ENCODE measurements at places on chromosomes 6 and 20.

DNA sequence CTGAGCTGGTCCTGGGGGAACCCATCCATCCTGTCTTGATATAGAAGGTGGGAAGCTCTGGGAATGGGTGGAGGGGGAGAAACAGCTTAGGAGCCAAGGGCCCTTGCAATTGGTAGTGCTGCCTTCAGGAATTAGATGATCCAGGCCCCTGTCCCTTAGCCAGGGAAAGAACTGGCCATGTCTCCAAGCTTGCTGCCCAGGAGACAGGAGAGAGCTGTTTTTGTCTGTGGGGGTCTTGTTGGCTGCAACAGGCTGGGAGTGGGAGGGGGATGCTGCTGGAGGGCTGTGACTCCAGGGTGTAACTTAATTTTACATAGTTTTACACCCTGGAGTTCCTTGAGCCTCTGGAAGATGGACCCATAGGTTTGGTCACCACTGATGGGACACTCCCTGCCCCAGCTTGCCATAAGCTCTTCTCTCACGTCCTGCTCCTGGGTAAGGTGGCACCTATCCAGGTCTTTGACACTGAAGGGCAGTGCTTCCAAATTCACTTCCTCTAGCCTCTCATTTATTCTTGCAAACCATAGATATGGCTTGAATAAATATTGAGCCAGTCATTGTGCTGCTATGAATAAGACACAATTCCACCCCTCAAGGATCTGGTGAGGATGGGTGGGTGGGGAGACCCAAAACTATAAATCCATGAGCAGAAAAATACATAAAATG is 16.8 kb downstream of the VEGFA start:
- no peak for DNase-seq

- no peak for DNase-seq
Measured at GRCh38 chr6:130780122-130780521, 47.1 kb upstream of the SMLR1 start.

GRCh38 chr20:11247046-11248010 is 573.5 kb upstream of the JAG1 start:
- DNase-seq = no peak

DNA sequence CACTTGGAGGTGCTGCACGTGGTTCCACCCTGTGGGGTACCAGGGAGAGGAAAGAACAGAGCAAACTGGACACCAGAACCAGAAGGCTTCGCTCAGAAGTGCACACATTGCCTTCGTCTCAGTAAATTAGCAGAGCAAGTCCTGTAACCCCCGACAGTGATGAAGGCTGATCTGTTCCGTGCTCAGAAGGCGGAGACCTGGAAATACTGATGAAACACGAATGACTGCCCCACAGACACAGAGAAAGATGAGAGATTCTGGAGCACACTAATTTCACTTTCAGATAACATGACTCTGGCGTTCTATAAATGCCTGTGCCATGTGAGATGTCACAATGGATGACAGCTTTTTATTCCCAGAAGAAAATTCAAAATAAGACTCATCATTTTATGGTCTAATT is 44.2 kb upstream of the CCR6 start:
- DNase-seq = no peak

- DNase-seq = no peak
Measured at GRCh38 chr20:63549679-63550282, 2.2 kb upstream of the SRMS start.

DNA sequence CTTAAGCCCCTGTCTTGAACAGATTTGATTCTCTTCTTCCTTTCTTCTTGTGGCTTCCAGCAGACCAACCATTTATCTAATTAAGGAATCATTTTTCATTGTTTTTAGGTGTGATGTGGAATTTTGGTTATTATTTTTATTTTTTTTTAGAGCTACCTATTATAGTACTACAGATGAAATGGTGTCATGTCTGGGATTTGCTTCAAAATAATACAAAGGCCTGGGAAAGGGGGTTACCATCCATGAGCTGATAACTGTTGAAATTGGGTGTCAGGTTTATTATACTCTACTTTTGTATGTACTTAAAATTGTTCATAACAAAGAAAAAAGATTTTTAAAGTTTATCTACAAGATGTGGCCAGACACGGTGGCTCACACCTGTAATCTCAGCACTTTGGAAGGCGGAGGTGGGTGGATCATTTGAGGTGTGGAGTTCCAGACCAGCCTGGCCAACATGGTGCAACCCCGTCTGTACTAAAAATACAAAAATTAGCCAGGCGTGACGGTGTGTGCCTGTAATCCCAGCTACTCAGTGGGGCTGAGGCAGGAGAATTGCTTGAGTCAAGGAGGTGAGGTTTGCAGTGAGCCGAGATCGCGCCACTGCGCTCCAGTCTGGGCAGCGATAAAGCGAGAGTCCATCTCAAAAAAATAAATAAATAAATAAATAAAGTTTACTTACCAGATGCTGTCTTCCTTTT is 561 bp downstream of the IL22RA2 start:
- no peak for DNase-seq

GRCh38 chr6:39184906-39185580 is 44.2 kb downstream of the KCNK5 start:
- DNase-seq = no peak

GRCh38 chr6:4575714-4576113 is 200.5 kb upstream of the CDYL start:
- no peak for DNase-seq

DNA sequence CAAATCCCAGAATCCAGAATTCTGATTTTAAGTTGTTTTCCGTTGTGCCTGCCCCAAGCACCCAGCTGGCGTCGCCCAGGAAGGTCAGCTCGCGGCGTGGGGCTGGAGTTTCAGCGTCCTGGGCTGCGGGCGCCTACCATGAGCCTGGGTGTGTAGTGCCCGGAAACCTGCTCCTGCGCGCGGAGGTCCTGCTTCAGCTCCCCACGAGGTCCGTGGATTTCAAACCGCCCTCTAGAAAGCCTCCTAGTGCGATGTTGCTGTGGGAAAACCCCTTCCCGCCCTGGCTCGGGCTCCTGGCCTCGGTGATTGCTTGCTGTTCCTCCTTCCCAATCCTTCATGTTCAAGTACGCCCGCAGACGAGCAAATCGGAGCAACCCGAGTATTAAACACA is 51.3 kb upstream of the NRN1 start:
- DNase-seq = no peak

- no peak for DNase-seq
Measured at GRCh38 chr6:11645016-11645415, 107.5 kb downstream of the TMEM170B start.
